ENCODE measurements at places on chromosomes 13 and 19. TPM values are rescaled to one million over a fixed set of nuclear protein-coding genes. Genes with fewer than 3 reads are reported as not detected.

Gene EEF1AKMT1
- 5.9 TPM for total RNA-seq

Gene ACP7
- 0.20 TPM for total RNA-seq

Gene PLVAP
- total RNA-seq, result 0.21 TPM

Gene LRRC8E
- 2.0 TPM for total RNA-seq

- DNase-seq, result no peak
Observed at GRCh38 chr13:51957377-51958216, 53.7 kb downstream of the ATP7B start.

GRCh38 chr13:112837371-112838037 lies 131.5 kb upstream of the MCF2L start:
- DNase-seq, result no peak

- no peak for DNase-seq
Observed at GRCh38 chr19:16739546-16739945, 19.9 kb downstream of the NWD1 start.

DNA sequence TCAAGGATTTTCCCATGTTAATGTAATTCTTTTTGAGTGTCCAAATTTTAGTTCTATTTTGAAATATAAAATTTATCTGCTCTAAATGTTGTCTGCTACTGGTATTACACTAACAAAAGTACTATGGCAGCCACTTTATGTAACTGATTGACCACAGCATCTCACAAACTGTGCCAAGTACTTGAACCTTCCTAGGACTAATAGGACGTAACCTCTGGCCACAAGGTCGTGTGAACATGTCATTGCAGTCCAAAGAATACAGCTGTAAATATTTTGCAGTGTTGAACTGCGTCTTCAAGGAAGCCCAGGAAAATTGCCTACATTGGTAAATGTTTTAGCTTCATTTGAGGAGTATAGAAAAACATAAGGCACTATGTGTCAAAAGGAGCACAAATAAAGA lies 1.9 kb downstream of the KCTD4 start:
- DNase-seq, result no peak

DNA sequence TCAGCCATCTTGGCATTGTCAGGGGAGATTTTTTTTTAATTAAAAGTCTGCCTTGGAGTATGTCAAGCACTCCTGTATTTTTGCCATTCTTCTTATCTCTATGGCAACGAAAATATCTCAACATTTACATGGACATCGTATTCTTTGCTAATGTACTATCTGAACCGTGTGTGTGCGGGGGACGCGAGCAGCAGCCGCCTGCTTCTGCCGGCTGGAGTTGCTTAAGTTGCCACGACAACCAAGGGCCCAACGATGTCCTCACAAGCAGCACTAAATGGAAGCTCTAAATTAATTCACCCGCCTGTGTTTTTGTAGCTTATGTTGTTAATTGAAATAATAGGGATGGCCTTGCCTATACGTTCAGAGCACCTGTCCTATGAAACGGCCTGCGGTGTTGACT lies 309.5 kb downstream of the TEX29 start:
- no peak for DNase-seq

- no peak for DNase-seq
Observed at GRCh38 chr19:35806597-35806996, 6.0 kb downstream of the PRODH2 start.

DNA sequence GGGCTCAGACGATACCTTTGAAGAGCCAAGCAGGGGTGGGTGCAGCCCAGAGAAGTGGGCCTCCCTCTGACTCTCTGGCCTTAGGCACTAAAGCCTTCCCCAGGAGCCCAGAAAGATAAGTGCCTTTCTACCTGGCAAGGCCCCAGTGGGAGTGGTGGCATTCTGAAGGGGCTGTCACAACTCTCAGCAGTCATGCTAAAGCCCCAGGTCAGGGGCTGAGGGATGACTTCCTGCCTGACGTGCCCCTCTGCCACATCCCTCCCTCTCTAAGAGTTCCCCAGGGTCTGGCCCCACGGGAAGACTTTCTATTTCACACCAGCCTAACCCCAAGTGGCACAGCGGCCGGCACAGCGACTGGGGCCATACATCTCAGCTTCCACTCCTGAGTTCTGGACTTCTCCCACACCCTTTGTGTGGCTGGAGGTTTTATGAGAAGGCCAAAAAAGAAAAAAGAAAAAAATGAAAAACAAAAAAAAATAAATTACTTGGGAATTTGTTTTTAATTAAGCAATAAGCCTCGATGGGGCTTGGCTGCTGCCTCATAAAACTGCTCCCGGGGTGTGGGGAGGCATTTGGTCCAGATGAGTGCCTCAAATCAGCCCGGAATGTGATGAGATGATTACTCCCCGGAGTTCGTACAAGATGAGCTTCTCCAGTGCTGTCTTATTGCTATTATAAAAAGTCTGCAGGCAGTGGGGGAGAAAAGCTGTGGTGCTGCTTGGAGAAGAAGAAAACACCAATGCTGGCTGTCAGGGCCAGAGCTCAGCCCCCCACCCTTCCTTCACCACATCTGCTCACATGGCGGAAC lies 28.5 kb upstream of the PLEKHF1 start:
- no peak for DNase-seq

DNA sequence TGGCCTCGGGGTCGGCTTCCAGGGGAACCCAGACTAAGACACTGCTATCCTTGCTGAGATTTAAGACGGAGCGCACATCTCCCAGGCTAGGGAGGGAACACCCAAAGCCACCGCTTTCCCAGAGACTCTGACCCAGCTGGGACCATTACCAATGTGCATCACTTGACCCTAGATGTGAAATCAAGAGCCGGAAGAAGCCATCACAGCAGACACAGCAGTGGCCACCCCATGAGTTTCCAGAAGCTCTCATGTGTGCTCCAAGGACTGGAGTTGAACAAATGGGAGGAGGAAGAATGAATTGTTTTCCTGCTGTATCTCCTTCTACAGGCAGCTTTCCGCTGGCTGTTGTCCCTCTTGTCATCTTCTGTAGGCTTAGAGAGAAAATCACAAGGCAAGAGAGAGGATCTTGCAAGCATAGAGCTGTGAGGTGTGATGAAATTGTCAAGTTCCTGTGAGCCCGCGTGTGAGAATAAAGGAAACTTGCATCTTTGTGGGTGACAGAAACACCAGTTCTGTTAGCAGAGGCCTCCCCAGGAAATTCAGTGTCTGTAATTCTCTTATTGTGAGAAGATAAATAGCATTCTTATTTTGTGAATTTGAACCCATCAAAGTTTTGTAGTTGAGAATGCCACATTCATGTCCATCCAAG lies 711.8 kb downstream of the UQCRFS1 start:
- DNase-seq, result no peak

DNA sequence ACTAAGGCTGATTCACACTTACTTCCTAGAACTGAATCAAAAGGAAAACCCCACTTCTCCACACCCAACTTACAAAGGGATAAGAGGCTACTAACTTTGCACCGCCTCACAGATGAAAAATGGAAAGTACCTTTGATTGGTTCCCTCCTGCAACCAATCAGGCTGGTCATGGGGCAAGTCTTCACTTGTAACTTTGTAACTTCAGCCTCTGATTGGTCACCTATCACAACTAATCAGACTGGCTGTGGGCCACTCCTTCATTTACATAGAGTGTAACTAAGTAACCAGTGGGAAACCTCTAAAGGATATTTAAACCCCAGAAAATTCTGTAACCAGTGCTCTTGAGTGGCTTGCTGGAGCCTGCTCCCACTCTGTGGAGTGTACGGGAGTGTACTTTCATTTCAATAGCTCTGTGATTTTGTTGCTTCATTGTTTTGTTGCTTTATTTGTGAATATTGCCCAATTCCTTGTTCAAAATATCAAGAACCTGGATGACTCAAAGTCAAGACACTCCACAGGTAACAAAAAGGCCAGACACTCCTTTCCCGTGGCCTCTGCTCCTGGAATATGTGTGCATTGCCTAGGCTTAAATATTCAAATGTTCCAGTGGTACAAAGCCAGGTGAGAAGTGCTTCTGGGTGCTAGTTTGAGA lies 50.5 kb downstream of the RFC3 start:
- no peak for DNase-seq

DNA sequence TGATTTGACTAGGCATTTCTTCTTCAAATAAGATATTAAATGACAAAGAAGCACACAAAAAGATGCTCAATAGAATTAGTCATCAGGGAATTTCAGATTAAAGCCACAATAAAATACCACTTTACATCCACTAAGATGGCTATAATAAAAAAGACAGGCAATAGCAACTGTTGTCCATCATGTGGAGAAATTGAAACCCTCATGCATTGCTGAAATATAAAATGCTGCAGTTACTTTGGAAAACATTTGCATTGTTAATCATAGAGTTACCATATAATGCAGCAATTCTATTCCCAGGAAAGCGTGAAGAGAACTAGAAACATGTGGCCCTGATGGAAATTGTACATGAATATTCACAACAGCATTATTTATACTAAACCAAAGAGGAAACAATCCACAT lies 605.5 kb upstream of the SLITRK1 start:
- DNase-seq, result no peak

- DNase-seq, result no peak
Observed at GRCh38 chr13:50355797-50356196, 340.6 kb downstream of the KCNRG start.
